MV-4-11 (cell line): ENCODE measurements at places on chromosomes 3 and 15.

DNA sequence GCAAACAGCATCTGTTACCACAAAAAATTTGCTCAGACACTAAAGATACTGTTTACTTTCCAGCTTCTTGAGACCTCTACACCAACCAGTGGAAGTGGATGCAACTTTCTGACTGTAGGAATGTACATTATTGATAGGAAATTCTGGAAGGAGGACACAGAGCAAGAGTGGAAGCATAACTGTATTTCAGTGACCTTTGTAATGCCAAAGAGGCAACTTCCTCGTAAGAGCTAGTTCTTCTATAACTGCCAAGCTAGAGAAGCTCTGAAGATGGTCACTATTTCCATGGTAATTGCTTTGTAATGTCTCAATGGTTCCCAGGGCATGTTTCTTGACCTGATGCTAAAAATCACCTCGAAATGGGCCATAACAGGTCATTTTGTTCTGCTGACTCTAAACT is 96.3 kb upstream of the SLC2A2 start:
- no peak for DNase-seq

GRCh38 chr3:104137116-104137515 is 1229.6 kb upstream of the ALCAM start:
- no peak for DNase-seq

DNA sequence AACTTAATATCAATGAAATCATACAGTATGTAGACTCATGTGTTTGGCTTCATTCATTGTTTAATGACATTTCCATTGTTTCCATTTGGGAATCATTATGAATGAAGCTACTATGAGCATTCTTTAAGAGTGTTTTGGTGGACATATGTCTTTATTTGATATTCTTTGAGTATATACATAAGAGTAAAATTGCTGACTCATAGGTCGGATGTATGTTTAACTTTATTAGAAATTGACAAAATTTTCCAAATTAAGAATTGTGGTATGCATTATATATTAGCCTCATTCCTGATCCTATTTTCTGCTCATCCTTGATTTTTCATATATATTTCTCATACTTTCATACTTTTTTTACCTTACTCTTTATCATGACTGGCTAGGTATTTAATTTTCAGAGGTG is 28.7 kb upstream of the CMC1 start:
- no peak for DNase-seq

DNA sequence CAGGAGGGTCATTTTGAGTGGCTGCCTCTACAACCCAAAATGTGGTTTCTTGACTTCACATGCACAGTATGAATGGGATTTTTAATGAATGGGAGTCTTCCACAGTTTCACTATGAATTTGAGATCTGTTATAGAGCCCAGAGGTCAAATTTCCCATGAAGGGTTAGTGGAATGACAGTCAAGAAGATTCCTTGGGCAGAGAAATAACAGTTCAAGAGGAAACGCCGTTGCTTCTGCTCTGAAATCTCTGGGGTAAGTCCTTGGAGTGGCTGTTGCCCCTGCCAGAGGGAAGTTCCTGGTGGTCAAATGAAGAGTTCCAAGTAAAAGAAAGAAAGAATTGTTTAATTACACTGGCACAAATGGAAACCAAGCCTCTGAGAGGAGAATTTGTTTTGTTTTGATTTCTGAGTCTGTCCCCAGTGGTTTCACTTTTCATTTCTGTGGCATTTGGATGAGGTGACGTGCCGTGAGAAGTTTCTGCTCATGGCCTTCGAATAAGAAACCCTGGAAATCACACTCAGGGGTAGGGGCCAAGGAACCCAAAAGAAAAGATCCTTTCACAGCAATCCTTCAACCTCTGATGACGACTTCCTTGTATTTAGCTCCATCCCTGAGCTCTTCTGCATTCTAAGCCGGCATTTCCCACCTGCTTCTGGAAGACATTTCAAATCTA is 77.5 kb upstream of the IL12A start:
- peak; percentile 6 for DNase-seq

DNA sequence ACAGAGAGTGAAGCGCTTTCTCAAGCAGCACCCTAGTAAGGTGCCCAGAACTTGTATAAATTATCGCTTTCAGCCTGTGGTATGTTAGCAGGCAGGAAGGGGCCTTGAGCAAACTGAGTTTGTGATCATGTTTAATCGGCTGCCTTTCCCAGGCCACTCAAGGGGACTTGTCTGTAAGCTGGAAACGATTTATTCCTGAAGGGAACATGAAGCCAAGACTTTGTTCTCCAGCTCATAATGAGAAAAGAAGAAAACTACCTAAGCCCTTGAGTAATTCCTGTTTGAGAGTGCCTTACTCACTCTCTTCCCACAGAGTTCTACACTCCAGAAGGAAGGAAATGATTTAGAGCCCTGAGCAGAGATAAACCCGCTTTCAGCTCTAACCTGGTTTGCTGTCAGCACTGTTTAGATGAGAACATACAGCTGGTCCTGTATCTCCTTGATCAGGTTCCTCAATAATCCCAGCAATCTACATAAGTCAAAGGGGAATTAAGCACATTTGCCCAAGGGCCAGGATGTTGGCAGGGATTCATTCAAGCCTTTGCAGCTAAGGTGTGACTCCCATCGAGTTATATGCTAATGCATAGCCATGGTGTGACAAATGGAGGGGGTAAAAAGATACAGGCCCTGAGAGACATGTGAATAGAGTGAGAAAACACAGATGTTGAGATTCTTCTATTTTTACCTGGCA is 187.7 kb upstream of the SLC24A5 start:
- DNase-seq: no peak

- peak; percentile 15 for DNase-seq
Observed at GRCh38 chr3:118628704-118629341, 405.8 kb downstream of the IGSF11 start.

DNA sequence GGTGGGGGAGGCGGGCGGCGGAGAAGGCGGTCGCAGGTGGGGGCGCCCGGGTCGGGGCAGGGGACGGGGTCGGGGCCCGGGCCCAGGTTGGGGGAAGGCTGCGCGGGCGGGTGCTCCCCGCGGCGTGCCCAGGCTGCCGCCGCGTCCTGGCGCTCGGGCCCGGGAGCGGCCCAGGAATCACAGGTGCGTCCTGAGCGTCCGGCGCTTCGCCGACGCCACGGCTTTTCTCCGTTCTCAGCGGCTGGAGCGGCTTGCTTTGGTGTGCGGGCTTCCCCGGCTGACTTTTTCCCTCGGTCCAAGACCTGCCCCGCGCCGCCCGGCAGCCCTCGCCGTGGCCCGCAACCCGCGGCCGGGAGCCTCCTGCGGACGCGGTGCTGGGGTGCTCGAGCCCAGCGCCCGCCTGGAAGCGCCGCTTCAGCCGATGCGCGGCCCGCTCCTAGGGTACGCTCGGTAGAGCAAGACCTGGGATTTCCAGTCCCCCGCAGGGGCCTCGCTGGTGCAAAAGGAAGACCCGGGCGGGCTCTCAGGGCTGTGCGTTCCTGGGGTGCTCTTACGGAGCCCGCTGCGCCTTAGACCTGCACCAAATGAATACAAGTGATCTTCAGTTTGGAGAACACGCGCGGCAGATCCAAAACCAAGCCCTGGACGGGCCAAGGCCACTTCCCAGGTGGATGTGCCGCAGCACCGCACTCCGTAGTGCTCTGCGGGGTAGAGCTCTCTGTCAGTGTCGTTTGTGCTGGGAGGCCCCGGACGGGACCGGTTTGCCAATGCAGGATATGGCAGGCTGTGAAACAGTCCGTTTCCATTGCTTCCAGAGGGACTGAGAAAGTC is 639 bp downstream of the NIPA1 start:
- no peak for DNase-seq

GRCh38 chr15:58286523-58286922 is 145.3 kb upstream of the LIPC start:
- DNase-seq: no peak
